Stimulated activated CD8-positive, alpha-beta memory T cell treated with anti-CD3 and anti-CD28 coated beads, Interleukin-7, amount 100 ng/mL, for 1 hour (primary cell): ENCODE measurements at places on chromosomes 3 and 15.

DNA sequence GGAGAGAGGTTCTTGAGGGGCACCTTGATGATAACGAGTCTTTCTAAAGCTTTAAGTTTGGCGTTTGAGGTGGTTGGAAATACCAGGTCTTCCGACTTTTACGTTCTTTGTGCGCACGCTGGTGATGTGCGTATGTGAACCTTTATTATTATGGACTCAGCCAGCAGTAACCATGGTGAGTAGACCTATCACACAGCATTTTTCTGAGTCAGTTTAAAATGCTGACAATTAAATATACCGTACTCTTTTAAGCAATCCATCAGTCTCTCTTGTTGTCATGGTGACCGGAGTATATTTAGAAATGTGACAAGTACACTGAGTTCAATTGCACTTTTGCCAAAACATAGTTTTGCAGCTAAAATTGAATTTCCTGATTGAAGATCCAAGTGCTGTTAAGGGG is 172.2 kb downstream of the LPP start:
- no peak for DNase-seq

- no peak for DNase-seq
Observed at GRCh38 chr3:70281663-70282062, 30.8 kb downstream of the MDFIC2 start.

DNA sequence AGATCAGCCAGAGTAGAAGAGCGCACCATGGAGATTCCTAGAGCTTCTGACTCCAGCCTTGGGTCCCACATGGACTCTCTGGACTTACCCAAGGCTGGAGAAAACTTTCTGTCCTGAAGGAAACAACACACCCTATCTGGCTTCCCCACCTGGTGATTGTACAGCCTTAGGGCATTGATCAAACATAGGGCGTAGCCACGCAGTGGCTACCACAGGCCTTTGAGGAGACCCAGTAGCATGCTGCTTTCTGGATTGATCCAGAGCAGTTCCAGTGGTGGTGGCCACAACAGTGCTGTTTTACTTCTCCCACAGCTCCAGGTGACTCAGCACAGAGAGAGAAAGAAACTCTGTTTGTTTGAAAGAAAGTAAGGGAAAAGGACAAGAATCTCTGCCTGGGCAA is 23.5 kb downstream of the PYDC2 start:
- no peak for DNase-seq

- DNase-seq: no peak
Observed at GRCh38 chr3:72312339-72312738, 527.4 kb upstream of the PROK2 start.

DNA sequence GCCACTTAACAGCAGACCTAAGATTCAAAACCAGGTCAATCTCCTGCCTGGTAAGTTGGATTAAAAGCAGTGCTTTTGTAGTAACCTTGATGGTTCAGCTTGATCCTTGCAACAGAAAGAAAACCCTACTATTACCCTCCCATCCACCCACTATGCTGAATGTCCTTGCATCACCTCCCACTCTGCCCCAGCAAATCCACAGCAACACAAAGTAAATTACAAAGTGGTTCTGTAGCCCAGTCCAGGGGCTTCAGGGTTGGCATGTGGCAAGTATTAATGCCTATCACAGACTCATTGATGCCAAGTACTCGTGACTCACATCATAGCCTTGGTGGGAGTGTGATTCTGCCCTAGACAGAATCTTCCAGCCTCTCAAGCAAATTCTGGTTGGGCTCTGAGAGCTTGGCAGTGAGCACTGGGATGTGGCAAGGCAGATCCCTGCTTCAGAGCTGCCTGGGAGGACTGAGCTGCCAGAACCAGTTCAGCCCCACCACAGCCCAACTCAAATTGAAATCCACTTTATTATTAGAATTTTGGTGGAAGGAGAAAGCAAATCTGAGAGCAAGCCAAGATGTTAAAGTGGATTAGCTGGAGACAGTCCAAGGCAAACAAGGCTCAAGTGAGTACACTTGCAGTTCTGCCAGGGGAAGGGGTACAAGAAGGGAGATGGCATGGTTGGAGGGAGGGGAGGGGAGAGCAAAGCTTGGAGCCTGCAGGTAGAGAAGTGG is 225.8 kb upstream of the UMPS start:
- no peak for DNase-seq

GRCh38 chr3:151553888-151554287 is 93.0 kb upstream of the IGSF10 start:
- no peak for DNase-seq
